ENCODE measurements at places on chromosomes 2 and 18.

DNA sequence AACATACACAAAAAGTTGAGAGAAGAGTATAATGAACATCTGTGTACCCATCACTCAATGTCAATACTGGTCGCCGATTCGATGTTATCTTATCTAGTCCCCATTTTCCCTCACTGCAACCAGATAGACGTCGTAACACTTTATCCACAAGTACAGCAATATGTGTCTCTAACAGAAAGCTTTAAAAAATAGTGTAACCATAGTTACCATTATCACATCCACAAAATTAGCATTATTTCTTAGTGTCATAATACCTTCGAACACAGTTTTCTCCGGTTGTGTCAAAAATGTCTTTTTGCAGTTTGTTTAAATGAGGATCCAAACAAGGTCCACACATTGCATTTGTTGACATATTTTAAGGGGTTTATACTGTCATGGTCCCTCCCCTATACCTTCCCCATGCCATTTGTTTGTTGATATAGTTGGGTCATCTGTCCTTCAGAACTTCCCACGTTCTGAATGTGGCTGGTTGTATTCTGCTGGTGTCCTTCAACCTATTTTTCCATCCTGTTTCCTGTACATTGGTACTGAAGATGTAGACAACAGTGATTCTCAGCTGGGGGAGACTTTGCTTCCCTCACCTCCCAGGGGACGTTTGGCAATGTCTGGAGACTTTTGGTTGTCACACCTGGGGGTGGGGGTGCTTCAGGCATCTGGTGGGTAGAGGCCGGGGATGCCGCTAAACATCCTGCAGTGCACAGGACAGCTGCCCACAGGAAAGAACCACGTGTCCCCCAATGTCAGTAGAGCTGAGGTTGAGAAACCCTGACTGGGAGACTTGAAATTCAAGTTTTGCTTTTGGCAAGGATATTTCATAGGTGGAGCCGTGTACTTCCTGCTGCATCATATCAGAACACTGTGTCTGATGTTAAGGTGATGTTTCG lies 72.7 kb upstream of the SPRED2 start:
- DNase-seq: no peak

GRCh38 chr2:98896416-98896815 lies 39.6 kb downstream of the CRACDL start:
- no peak for DNase-seq

DNA sequence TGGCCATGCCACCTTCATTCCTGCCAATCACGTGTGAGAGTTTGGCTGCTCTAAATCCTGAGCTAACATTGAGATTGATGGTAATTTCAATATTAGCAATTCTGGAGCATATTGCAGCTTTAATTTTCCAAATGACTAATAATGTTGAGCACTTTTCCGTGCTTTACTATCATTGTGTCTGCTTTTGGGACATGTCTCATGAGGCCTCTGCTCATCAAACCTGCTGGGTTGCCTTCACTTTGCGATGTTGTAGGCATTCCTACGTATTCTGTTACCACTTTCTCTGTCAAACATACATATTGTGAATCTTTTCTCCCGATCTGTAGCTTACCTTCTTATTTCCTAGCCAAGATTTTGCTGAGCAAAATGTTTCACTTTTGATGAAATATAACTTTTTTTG lies 466.6 kb downstream of the GALR1 start:
- no peak for DNase-seq

GRCh38 chr2:60674524-60675165 lies 81.4 kb upstream of the PAPOLG start:
- DNase-seq: peak; percentile 75

DNA sequence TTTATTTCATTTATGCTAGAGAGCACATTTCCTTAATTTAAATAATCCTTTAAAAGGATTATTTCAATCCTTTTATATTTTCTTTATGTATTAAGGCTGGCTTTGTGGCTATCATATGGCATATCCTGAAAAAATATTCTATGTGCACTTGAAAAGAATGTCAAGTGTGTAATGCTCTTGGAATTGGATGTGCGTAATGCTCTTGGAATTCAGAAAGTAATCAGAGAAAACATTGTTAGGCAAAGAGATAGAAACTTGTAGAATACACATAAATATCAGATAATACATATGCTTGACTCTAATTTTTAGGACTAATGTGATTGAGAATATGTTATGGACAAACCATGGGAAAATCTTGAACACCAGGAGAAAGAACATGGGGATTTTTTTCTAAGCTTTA lies 197.5 kb upstream of the COL3A1 start:
- DNase-seq: no peak

DNA sequence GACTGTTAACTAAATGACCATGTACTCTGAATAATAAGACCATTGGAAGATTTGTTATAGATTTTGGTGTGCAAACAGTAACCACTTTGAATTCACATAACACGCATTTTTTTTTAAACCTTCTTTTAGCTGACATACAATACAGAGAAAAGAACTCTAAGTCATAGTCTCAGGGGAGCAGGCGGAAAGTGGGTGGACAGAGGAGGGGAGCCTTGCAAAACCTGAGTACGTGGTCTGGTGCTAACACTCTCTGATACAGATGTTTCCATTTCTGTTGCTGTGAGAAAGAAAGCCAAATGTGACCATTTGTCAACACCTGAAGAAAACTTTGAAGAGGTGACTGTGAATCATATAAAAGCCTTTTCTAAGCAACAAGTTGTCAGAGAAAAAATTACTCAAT lies 151.8 kb upstream of the GCFC2 start:
- DNase-seq: no peak

GRCh38 chr2:134952608-134953007 lies 34.0 kb downstream of the CCNT2 start:
- DNase-seq: no peak

- no peak for DNase-seq
These were observed 88.2 kb downstream of the TMEM163 start for GRCh38 chr2:134630504-134631159.

- no peak for DNase-seq
These were observed 216.7 kb downstream of the TXNL1 start for GRCh38 chr18:56421647-56422046.

DNA sequence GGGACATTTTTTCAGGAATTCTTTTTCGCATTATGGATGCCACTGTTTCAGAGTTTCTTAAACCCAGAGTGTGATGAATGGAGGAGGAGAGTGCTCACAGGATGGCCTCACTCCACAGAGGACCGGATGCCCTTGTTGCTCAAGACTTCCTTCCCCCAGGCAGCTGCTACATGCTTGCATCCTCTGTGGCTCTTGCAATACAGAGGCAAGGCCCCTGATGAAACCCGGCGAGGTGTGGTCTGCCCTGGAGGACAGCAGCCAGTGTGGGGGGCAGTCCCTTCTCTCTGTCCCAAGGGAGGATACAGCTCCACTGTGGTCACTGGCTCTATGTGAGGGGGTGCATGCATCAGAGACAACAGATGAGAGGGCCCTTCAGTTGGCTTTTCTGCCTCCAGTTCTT lies 109.6 kb downstream of the SH3RF3 start:
- peak; percentile 14 for DNase-seq

GRCh38 chr2:113724010-113724409 lies 32.4 kb downstream of the SLC35F5 start:
- DNase-seq: no peak

DNA sequence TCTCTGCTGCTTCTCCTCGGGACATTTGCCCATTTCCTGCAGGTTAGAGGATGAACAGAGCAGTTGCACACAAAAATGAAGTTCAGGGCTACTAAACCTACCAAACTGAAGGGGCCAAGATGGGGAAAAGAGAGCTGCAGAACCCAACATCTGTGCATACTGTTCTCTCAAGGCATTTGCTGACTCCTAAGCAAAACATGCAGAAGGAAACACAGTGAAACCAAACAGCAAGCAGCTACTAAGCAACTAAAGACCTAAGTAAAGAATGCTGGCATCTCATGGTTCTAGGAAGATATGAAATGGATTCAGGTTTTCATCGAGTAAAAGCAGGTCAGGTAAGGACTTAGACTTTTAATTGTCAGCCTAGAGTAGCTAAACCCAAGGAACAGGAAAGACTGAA lies 111.9 kb upstream of the SYT4 start:
- no peak for DNase-seq

DNA sequence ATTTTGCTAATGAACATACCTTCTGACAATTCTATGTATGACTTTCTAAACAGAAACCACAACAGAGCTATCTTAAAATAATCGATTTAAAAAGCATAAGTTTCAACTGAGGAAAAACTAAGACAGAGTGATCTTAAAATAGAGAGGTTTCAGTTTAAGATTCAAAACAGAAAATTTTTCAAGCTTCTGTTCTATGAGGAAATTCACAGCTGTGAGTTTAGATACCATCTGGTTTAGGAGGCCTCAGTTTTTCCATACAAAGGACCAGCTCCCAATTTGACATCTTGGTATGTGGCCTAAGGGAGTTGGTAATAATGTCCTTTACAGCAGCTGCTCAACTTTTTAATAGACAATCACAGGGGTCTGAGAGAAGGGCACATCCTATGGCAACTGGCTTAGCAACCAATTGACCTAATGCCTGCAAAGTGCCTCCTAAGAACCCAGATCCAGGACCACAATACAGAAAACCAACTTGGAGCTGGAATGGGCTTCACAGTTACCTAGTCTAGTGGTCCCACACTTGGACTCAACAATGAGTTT lies 39.7 kb downstream of the MDH1 start:
- no peak for DNase-seq

DNA sequence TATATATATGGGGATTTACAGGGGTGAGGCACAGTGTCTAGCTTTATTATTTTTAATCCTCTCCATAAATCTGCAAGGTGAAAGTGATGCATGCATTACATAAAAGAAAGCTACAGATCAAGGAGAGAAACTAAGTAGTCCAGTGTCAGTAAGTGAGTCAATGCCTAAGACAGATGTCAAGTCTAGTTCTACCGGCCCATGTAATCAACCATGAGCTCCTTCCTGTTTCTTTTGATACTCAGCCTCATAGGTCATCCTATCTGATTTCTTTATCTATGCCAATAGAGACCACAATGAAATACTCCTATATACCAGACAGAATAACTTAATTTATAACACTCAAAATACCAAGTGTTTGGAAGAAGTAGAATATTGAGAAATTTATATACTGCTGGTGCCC lies 20.2 kb upstream of the GYPC start:
- DNase-seq: no peak

DNA sequence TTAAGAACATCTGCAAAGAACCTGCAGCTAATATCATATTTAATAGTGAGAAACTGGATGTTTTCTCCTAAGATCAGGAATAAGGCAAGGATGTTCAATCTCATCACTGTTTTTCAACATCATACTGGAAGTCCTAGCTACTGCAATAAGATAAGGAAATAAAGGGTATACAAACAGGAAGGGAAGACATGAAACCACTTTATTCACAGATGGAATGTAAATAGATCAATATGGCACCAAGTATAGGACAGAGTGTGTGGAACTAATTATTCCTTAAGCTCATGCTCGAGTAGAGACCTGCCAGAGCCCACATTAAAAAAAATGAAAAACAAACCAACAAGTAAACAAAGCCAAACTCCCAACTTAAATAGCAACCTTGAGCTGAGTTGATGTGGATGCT lies 41.3 kb upstream of the TMEM247 start:
- no peak for DNase-seq

- DNase-seq: no peak
These were observed at the start of gene CYP26B1 for GRCh38 chr2:72147303-72147971. Gene CYP26B1 (minus strand): TSS chr2:72147862. CDS start chr2:72147834, 28 bp downstream.

GRCh38 chr2:30218338-30218713 lies 13.0 kb upstream of the LBH start:
- no peak for DNase-seq

DNA sequence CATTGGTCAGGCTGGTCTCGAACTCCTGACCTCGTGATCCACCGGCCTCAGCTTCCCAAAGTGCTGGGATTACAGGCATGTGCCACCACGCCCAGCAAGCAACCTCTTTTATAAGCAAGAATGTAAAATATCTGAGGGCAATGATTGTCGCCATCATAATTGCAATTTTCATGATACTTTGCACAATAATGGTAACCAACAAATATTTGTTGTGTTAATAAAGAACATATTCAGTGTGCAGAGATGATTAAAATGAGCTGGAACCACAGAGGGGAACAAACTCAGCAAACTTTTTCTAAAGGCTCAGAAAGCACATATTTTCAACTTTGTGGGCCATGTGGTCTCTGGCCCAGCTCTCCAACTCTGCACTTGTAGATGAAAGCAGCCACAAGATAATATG lies 115.2 kb upstream of the SIX2 start:
- no peak for DNase-seq

DNA sequence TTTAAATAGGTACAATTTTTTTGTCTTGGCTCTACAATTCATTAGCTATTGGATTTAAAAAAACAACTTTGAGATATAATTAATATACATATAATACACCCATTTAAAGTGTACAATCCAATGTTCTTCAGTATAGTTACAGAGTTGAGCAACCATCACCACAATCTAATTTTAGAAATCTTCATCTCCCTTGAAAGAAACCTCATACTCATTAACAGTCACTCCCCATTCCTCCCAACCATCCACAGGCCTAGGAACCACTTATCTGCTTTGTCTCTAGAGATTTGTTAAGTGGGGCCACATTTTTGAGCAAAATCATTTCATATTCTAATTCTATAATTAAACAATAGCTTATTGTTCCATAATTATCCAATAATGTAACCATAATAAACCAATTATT lies 32.6 kb downstream of the MRPL33 start:
- DNase-seq: no peak

- DNase-seq: peak; percentile 64
These were observed 6.5 kb upstream of the WNT6 start for GRCh38 chr2:218852911-218853667.

GRCh38 chr2:52034706-52035105 lies 1002.8 kb upstream of the NRXN1 start:
- no peak for DNase-seq

GRCh38 chr2:10700078-10700803 lies 10.5 kb upstream of the NOL10 start:
- DNase-seq: no peak

- no peak for DNase-seq
These were observed 9.7 kb upstream of the NT5DC4 start for GRCh38 chr2:112710956-112711750.

GRCh38 chr2:102620332-102620731 lies 979 bp downstream of the SLC9A2 start:
- DNase-seq: no peak

Data from activated T-cell treated with anti-CD3 and anti-CD28 coated beads for 1 hour (primary cell).